Activated CD4-positive, alpha-beta T cell treated with anti-CD3 and anti-CD28 coated beads for 24 hours (primary cell): ENCODE measurements at places on chromosomes 1 and 21.
A peak's percentile ranks its signal among the peaks of the same experiment; 100 is the strongest.

DNA sequence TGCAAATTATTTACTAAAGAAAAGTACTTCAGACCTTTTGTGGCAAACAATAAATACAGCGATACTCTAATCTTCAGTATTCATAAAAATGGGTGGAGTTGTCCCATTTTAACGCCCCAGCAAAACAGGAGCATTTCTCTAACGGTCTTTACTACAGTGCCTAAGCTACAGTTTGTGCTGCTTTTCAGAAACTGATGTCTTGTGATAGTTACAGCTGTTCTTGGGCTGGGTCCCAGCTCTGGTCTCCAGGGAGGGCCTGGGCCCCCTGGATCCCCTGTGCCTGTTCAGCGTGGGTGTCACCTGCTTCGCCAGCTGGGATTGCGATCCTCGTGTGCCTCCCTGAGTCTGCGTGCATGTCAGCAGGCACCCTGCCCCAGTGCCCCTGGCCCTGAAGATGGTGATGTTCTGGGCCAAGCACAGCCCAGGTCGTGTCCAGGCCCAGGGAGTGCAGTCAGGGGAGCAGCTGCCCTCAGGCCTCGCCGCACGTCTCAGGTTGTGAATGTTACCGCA is 64.0 kb upstream of the DIP2A start:
- DNase-seq, result no peak

DNA sequence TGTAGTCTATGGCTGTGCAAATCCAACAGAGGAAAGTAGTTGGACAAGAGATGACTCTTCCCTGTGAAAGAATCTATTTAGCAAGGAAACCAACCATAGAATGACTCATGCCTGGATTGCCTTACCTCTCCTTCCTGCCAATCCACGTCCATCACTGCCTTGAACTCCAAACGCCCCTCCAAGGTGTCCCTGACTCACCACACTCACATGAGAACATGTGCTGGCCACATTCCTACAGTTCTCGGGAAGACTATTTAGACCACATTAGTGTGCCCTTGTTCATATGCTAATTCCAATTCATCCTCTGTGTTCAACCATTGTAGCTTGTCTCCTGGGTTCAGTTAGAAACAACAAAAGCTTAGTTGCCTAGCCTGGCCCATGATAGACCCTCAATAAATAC is 157.3 kb downstream of the SLC30A10 start:
- DNase-seq, result no peak

DNA sequence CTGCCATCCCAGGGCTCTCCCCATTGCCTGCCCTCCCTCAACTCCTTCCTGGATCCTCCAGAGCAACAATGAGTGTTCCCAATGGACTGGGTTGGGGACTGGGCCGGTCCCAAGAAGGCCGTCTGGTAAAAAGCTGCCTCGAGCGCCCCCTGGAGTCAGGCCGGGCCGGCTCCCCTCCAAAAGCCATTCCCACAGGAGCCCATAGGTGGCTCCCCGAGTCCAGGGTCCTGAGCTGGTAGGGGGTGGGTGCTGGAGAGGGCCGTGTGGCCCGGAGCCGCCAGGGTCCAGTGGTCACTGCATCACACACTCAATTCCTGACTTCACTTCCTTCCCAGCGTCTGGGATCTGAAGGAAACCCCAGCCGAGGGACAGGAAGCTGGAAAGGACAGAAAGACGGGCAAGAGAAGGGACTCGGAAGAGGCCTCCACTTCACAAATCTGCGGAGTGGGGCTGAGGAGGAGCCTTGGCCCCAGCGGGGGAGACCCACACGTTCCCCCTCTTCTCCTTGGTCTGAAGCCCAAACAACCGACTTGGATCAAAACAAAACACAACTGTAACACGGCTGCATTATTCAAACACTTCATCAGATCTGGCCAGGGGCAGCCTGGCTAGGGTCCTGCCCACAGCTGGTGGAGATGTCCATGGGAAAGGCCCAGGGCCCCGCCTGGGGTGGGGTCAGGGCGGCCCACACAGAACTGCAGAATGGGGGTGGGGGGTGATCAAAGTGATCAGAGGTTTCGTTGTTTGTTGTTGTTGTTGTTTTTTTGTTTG is 10.9 kb upstream of the ALDH4A1 start:
- DNase-seq, result peak; percentile 72

DNA sequence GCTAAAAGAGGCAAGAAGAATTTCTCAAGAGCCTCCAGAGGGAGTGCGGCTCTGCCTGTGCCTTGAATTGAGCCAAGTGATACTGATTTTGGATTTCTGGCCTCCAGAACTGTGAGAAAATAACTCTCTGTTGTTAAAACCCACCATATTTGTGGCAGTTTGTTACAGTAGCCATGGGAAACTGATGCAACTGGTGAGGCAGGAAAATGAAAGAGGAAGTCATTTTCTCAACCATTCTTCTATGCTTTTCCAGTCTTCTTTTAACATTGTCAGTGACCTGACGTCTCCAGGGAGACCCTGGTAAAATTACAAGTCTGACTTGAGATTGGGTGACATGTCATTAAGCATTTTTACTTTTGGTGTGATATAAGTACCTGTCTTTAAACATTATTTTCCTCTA is 5.8 kb downstream of the OR6P1 start:
- DNase-seq, result no peak

DNA sequence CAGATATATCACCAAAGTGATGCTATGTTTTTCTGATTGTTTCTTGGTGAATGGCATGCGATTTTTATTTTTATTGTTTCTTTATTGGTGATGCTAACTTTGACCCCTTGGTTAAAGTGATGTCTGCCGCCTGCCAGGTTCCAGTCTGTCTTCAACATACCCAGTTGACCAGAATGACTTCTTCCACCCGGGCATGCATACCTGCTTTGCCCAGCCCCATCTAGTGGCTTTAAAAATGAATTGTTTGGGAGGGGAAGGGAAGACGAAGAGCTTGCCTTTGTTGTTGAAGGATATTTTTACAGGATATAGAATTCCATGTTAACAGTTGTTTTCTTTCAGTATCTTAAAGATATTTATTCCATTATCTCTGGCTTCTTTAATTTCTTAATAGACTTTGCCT is 65.1 kb downstream of the ATG4C start:
- no peak for DNase-seq

DNA sequence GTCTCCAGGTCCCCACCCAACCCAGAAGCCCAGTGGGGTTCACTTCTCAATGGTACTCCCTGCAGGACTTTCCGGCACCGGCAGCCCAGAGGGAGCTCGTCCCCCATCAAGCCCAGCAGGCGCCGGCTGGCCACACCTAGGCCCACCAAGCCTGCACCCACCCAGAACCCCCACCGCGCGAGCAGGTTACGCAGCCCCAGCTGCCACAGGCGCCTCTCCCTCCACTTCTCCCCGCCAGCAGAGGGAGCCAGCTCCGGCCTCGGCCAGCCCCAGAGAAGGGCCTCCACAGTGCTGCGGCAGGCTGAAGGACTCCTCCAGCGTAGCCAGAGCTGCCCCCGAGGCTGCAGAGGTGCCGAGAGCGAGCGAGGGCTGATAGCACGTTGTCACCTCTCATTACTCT is 722.3 kb downstream of the PLA2G4A start:
- DNase-seq, result no peak

DNA sequence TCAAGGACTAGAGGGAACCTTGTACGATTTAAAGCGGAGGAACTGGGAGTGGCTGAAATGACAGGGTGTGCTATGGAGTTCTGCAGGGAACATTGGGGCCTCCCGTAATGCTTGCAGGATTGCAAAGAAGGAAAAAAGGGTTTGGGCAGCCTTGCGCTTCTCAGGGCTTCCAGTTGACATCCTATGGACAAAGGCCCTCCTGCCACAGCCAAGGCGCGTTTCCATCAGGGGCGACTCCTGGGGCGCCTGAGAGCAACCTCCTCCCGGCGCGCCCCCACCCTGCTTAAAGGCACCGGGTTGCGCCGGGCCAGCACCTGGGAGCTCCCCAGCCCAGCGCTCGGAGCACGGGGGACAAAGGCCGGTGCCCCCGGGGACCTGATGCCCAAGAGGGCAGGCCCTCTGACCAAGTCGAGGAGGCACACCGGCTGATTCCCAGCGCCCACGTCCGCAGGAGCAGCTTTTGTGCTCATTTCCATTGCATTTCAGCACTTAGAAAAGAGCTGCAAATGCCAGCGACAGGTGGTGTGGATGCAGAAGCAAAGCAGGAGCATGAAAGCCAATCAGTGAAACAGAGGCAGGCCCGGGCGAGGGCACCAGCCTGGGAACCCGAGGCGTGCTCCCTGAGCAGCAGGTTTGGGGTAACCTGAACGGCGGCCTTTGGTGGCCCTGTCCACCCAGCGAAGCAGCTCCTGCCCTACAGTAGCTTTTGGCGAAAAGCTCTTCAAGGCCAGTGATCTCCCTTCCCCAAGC is 17.6 kb upstream of the RNF187 start:
- no peak for DNase-seq

DNA sequence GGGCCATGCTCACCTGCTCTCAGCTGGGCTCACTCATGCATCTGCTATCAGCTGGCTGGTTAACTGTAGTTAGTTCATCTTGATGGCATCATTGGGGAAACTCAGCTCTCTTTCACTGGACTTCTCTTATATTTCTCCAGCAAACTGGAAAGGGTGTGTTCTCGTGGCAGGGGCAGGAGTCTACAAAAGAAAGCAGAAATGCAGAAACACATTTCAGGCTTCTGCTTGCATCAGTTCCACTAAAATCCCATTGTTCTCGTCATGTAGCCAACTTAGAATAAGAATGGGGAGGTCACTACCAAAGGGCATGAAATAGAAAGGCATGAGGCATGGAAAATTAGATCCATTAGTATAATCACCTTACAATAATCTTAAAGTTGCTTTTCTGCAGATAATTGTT is 207.3 kb downstream of the NRIP1 start:
- DNase-seq, result no peak

DNA sequence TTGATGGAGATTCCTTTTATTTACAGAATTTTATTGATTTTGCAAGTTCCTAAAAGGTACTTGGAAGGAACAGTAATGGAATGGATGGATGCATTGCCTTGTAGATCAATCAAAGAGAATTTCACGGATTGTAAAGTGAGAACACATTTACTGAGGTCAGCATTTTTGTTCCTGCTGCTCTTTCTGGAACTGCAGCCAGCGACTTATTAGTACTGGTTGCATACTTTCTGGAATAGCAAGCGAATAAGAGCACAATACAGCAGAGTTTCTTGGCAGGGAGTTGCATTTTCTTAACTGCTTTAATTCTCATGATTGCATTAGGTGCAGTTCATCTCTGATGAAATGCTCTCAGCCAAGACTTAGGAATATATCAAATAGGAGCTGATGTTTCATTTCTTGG is 106.1 kb upstream of the CHODL start:
- DNase-seq, result no peak

DNA sequence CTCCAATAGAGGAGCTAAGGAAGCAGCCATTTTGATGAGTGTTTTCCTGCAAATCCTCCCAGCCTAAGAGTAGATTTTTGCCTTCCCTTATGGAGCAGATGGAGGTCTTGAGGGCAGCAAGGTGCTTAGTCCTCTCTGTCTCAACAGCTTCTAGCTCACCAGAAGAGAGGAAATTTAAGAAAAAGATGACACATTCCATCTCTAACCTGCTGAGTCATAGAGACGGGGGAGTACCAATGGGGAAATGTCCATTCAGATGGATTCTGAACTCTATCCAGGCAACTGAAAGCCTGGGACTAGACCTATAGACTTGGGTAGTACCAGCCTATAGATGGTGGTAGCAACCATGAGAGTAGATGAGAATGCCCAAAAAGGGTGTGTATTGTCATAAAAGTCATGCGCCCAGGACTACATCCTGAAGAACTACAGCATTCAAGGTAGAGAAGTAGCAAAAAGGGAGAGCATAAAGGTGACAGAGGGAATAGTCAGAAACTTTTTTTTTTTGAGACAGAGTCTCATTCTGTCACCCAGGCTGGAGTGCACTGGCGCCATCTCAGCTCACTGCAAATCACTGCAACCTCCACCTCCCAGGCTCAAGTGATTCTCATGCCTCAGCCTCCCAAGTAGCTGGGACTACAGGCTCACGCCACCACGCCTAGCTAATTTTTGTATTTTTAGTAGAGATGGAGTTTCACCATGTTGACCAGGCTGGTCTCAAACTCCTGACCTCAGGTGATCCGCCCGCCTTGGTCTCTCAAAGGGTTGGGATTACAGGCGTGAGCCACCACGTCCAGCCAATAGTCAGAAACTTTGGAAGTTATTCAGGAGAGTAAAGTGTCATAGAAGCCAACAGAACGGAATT is 10.7 kb upstream of the ELOA start:
- no peak for DNase-seq

GRCh38 chr1:115140442-115141144 is 51.3 kb upstream of the TSPAN2 start:
- no peak for DNase-seq

- DNase-seq, result no peak
These were observed 328.7 kb downstream of the PTPRC start for GRCh38 chr1:198967566-198967965.

DNA sequence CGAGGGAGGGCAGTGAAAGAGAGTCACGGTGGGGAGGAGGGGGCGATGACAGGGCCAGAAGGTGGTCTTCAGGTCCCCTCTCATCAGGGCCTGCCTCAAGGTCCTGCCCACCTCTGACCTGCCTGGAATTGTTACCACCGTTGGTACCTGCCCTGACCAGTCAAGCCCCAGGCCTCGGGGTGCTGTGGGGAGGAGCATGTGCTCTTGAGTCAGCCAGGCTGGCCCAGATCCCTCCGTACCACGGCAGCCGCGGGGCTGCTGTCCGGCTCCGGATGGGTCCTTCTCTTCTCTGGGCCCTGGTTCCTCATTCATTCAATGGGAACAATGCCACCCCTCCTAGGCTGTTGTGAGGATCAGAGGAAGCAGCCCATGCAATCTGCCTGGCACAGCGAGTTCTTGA is 22.0 kb downstream of the SERINC2 start:
- no peak for DNase-seq

DNA sequence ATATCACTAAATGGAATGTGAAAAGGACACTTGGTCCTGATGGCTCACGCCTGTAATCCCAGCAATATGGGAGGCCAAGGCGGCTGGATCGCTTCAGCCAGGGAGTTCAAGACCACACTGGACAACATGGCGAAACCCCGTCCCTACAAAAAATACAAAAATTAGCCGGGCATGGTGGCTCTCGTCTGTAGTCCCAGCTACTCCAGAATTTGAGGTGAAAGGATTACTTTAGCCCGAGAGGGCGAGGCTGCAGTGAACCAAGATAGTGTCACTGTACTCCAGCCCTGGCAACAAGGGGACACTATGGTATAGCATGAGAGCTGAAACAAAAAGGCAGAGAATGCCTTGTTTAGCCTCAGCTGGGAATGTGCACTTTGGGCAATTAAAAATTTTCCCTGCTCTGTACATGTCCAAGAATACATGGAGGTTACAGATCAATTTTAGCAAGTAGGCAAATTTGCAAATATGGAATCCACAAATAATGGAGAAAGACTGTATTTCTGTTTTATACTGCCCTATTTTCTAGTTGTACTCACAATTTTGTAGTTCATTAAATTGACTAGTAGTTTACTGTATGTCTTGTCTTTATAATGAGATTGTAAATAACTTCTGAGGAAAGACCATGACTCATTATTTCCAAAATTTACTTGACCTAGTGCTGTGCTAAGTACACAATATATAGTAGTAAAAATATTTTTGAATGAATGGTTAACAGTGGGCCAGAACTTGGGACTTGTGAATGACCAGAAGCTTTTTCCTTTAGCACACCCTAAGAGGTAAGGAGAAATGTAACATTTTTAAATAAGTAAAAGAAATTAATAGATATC is 2.0 kb upstream of the ANGEL2 start:
- DNase-seq, result no peak

- no peak for DNase-seq
These were observed 147.2 kb downstream of the RASAL2 start for GRCh38 chr1:178241057-178241456.

GRCh38 chr21:40618191-40618973 is 228.6 kb downstream of the DSCAM start:
- DNase-seq, result no peak
